ENCODE measurements at places on chromosomes 1 and 21.

- DNase-seq = no peak
Measured at GRCh38 chr1:13494025-13494424, 19.8 kb downstream of the LRRC38 start.

- DNase-seq = no peak
Measured at GRCh38 chr1:6424619-6425593, at the start of gene ESPN. TSS of gene ESPN (plus strand) at chr1:6424776. CDS start at chr1:6424956, 180 bp downstream.

- DNase-seq = no peak
Measured at GRCh38 chr1:178311164-178311563, 185.6 kb downstream of the CLEC20A start.

DNA sequence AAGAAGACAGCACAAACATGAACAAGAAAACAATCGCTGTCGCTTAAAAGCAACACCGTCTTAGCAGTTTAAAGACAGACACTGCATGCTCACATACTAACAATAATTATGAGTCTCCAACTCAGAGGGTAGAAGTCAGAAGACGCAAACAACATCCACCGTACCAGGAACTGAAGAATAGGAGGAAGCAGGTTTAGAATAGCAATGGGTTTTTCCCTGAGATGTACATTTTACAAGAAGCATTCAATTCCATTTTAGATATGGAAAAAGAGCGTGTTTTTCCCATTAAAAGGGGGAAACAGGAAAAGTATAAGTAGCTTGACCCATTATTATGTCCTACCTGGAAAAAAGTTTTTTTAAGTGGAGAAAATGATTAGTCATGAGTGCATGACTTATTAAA lies 34.5 kb upstream of the KCNE1 start:
- DNase-seq = no peak

- DNase-seq = no peak
Measured at GRCh38 chr1:1788646-1789431, 10.6 kb upstream of the NADK start.

GRCh38 chr21:38139380-38140168 lies 117.2 kb upstream of the KCNJ15 start:
- no peak for DNase-seq

- no peak for DNase-seq
Measured at GRCh38 chr1:50851034-50851433, 109.0 kb downstream of the FAF1 start.

GRCh38 chr1:247118946-247119446 lies 14.8 kb upstream of the ZNF669 start:
- DNase-seq = no peak

GRCh38 chr21:44370027-44370735 lies 16.8 kb downstream of the TRPM2 start:
- DNase-seq = no peak
